NCI-H460 (cell line): ENCODE measurements at places on chromosomes 1 and 21.

DNA sequence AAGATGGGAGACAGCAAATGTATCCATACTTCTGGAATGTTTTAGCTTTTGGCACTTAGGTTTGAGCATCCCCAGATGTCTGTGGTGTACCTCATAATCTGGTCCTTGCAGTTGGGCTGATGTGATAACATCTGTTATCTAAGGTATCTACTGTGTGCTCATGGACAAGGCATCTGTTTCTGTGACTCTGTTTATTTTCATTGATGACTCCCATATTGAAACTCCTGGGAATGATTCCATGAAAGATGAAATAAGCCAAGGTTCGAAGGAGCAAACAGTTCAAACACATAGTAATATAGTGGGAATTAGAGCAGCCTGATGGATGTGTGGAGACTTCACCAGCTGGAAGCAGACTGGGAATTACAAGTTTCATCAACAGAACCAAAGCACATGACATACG is 20.7 kb upstream of the TRIM45 start:
- DNase-seq: no peak

DNA sequence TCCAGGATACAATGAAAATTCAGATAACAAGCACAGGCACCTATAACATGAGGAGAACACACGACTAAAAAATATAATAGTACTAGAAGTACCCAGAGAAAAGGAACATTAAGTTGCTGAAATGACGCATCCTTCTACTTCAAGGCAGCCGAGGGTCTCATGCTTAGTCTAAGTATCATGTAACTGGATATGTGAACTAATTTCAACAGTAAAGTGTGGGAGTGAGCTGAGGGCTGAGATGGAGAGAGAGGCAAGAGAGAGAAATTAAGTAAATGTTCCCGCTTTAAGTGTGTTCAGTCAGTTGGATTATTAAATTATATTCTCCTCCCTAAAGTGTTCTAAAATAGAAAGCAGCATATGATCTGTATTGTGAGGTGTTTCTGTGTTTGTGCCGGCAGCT is 152.2 kb upstream of the KRTAP19-8 start:
- no peak for DNase-seq

DNA sequence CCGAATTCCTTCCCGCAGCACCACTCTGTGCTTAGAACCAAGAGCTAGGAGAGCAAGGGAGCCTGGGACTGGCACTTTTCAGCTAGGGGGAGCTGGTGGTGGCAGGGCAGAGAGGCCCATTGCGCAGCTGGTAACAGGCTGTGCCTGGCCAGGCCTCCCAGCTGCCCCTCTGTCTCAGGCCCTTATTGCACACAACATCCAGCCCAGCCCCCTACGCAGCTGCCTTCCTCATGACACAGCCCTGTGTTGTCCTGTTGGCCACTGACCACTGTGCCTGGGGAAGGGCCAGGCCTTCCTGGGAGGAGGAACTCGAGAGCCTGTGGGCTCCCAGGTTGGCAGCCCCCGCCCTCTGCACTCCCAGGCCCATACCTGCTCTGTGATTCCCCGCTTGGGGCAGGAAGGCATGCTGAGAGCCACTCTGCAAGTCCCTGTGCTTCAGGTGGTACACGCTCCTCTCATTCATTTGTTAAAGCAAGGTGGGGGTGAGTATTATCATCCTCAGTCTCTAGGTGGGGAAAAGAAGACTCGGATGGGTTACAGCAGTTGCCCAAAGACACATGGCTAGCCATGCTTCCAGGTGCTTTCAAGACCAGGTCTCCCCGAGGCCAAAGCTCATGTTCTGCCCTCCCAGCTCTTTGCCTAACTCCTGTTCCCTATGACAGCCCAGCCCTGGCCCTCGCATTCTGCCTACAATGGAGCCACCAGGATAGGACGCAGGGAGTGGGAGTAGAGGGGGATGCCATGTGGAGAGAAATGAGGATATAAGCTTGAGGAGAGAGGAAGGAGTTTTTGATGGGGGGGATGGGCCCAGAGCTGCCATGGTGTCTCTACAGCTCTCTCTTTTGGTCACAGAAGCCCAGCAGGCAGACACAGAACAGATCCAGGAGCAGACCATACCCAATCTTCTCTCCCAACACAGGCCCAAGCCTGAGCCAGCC is 81.8 kb downstream of the TMEM53 start:
- no peak for DNase-seq

- no peak for DNase-seq
Measured at GRCh38 chr1:20395255-20395654, 90.8 kb downstream of the CAMK2N1 start.

DNA sequence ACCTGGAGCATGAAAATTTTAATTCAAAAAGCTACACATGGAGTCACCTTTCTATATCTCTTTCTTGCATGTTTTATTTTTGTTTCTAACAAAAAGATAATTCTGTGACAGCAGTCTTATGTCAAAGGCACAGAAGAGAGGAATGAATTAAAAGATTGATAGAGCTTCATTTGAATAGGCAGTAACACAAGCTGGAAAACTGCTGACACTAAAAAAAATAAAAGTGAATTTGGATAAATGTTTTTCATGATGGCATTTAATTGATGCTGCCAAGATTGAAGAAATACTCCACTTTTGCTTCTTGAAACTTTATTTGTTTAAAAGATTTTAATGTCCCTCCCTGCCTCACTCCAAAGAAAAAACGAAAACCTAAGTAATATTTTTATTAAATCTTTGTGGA is 887.4 kb downstream of the PLA2G4A start:
- DNase-seq: no peak

- no peak for DNase-seq
Measured at GRCh38 chr1:26721669-26722355, 26.0 kb downstream of the ARID1A start.

GRCh38 chr1:206503591-206504362 is 3.6 kb upstream of the RASSF5 start:
- DNase-seq: no peak

- no peak for DNase-seq
Measured at GRCh38 chr21:28447462-28447861, 545.2 kb downstream of the LTN1 start.

GRCh38 chr1:39876144-39876543 is 7.2 kb downstream of the TRIT1 start:
- DNase-seq: no peak

DNA sequence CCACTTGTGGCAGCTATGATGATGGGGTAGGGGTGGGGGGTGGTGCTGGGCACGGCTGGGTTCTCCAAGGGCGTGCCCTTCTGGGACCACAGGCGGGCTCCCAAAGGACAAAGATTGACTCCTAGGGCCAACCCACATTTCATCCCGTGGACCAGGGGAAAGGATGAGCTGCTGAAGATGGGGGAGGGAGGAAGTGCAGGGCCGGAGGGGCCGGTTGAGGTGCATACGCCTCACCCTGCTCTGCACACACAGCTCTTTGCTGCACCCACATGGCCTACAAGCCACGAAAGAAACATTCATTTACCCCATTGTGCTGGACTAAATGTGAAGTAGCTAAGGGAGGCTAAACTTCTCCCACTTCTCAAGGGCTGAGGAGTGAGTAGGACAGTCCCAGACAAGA is 34.2 kb upstream of the GNPAT start:
- DNase-seq: peak; percentile 20

DNA sequence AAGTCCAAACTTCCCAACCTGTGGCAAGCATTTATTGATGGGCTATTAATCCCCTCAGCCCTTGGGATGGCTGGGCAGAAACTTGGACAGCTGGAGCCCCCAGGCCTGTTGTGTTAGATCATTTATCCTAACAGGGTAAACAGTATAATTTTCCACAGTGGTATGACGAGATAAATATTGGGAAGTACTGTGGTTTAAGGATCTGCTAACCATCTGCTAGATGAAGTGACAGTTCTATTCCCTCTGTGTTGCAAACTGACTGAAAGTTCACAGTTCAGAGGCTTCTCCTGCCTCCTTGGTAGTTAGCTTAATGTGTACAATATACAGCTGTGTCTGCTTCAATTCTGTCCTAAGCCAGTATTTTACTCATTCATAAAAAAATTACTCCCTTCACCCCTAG is 127.5 kb upstream of the CHODL start:
- DNase-seq: no peak
